ENCODE measurements at places on chromosomes 1 and 21.

DNA sequence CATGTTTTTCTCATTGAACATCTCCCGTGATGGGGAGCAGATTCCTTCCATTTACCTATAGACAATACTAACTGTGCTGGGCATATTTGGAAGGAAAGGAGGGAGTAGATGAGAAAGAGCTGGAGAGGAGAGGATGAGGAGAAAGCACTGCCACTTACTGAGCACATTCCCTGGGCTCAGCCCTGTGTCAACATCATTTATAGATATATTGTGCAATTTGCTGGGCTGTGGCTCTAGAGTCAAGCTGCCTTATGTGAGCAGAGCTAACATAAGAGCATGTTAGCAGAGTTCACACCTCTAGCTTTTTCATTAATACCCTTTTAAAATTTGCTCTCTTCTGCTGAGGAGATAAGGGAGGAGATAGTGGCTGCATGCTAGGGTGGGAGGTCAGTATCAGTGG is 22.3 kb upstream of the CD53 start:
- DNase-seq: no peak

- no peak for DNase-seq
Observed at GRCh38 chr1:45974541-45975269, 157.7 kb downstream of the PIK3R3 start.

- no peak for DNase-seq
Observed at GRCh38 chr1:39485046-39485803, 6.2 kb upstream of the BMP8A start.

- DNase-seq: no peak
Observed at GRCh38 chr1:241918879-241919278, 38.7 kb upstream of the BECN2 start.

GRCh38 chr1:198276241-198276640 is 119.4 kb downstream of the NEK7 start:
- DNase-seq: no peak

Measured in gastrocnemius medialis (tissue), 4 donors.